CD4-positive, alpha-beta T cell treated with Interleukin-6 at 100 ng/mL for 8 hours (primary cell): ENCODE measurements at places on chromosomes 7 and 10.

DNA sequence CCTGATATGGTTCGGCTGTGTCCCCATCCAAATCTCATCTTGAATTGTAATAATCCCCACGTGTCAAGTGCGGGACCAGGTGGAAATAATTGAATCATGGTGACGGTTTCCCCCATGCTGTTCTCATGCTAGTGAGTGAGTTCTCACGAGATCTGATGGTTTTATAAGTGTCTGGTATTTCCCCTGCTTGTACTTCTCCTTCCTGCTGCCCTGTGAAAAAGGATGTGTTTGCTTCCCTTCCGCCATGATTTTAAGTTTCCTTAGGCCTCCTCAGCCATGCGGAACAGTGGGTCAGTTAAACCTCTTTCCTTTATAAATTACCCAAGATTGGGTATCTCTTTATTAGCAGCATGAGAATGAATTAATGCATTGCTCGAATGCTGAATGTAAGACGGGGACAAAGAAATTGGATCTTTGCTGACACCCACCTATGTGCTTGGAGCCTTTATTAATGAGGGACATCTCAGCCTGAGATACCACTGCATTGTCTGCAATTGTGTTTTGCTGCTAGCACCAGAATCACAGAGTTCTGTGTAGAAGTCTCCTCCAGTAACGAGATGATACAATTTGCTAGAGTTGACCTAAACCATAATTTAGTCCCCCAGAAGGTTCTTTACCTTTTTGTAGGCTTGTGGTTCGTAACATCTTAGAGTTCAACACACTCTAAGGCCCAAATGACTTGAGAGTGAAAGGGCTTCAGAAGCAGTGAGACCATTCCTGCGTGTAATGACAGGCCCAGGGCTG, 28.6 kb downstream of the SLC35B4 start:
- DNase-seq, result no peak

- no peak for DNase-seq
Measured at GRCh38 chr7:127393368-127394058, 1.0 kb upstream of the ZNF800 start.

- peak; percentile 43 for DNase-seq
Measured at GRCh38 chr10:27464993-27465392, 39.1 kb upstream of the RAB18 start.

DNA sequence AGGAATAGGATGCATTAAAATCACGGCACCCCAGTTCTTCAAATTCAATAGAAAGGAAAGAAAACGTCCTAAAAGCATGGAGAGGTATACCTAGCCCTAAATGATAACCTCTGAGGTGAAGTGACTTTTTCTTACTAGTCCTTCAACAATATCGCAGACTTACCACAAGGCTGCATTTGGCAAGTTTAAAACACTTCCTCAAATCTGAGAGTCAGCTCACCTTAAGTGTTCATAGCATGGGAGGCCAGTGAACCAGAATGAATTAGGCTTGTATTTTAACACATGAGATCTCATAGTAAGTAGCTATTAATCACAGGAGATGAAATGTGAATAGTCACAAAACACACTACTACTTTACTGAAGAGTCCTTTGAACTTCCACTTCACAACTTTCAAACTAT, 124.2 kb downstream of the RNF32 start:
- no peak for DNase-seq

GRCh38 chr7:76505168-76506080, 4.9 kb upstream of the UPK3B start:
- no peak for DNase-seq

DNA sequence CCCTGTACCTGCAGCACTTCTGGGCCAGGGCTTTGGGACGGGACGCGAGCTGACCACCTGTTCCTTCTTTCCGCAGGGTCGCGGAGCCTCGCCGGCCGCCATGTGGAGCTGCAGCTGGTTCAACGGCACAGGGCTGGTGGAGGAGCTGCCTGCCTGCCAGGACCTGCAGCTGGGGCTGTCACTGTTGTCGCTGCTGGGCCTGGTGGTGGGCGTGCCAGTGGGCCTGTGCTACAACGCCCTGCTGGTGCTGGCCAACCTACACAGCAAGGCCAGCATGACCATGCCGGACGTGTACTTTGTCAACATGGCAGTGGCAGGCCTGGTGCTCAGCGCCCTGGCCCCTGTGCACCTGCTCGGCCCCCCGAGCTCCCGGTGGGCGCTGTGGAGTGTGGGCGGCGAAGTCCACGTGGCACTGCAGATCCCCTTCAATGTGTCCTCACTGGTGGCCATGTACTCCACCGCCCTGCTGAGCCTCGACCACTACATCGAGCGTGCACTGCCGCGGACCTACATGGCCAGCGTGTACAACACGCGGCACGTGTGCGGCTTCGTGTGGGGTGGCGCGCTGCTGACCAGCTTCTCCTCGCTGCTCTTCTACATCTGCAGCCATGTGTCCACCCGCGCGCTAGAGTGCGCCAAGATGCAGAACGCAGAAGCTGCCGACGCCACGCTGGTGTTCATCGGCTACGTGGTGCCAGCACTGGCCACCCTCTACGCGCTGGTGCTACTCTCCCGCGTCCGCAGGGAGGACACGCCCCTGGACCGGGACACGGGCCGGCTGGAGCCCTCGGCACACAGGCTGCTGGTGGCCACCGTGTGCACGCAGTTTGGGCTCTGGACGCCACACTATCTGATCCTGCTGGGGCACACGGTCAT, 13.3 kb downstream of the GPR146 start:
- no peak for DNase-seq

GRCh38 chr10:96691761-96692160, 28.6 kb downstream of the PIK3AP1 start:
- no peak for DNase-seq

GRCh38 chr10:43939939-43940820, 291.5 kb upstream of the ZNF32 start:
- DNase-seq, result no peak

- DNase-seq, result no peak
Measured at GRCh38 chr7:3910054-3910453, 609.0 kb downstream of the SDK1 start.

DNA sequence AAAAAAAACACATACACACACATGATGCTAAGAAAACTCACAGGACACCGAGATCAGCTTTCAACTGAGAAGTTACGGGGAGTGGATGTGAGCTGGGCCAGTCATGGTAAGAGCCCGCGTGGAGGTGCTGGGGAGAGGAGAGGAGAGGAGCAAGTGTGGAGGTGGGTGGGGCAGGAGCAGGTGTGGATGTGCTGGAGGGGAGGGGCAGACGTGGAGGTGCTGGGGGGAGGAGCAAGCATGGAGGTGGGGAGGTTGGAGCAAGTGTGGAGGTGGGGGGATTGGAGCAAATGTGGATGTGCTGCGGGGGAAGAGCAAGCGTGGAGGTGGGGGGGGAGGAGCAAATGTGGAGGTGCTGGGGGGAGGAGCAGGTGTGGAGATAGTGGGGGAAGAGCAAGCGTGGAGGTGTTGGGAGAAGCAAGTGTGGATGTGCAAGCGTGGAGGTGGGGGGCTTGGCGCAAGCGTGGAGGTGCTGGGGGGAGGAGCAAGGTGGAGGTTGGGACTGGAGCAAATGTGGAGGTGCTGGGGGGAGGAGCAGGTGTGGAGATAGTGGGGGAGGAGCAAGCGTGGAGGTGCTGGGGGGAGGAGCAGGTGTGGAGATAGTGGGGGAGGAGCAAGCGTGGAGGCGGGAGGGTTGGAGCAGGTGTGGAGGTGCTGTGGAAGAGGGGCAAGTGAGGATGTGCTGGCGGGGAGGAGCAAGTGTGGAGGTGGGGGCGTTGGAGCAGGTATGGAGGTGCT, 24.5 kb upstream of the NCAPG2 start:
- no peak for DNase-seq

DNA sequence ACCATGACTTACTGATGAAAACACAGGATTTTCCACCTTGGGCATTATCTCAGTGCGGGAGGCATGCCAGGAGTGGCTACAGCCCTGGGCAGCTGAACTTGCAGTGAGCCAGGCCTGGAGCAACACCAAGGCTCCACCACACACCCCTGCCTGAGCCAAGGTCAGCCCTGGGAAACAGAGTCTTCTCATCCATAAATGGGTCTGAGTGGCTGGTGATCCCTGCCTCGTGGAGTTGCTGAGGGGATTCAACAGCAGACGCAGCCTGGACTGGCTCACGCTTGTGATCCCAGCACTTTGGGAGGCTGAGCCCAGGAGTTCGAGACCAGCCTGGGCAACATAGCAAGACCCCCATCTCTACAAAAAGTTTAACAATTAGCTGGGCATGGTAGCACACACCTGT, 32.2 kb downstream of the SPOCK2 start:
- no peak for DNase-seq

DNA sequence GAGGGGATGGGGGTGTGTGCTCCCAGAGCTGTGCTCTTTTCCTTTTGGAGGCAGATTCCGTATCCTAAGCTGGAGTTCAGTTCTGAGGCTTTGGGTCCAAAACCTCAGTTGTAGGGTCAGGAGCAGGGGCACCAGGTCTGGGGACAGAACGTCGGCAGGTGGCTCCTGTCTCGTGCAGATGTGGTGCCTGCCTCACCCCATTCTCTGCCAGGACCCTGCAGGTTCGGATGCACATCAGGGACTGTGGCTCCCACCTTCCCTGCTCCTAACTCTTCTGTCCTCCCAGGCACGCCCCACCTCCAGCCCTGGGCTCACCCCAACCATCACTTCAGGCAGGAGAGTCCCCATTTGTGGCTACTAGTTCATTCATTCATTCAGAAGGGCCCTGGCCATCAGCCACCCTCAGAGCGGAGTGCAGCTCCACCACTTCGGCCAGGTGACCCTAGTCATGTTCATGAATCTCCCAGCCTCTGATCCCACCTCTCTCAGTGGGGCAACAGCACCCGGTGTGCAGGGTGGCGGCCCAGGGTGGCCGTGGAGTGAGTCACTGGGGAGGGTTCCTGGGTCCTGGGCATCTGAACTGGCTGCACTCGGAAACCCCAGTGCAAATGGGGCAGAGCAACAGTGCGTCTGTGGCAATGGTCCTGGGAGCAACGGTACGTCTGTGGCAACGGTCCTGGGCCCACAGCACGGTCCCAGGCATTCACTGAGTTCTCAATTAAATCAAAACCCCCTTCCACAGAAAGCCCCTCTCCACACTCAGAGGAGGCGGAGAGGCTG, 100.8 kb upstream of the FAM20C start:
- no peak for DNase-seq

- peak; percentile 40 for DNase-seq
Measured at GRCh38 chr10:80498833-80499741, 38.6 kb upstream of the SH2D4B start.
